ENCODE measurements at places on chromosomes 5 and 9. TPM values are rescaled to one million over a fixed set of nuclear protein-coding genes. Genes with fewer than 3 reads are reported as not detected.

- no peak overlapping the region for H3K4me3 ChIP-seq
- no peaks in the 10 kb centered on the region for H3K27me3 ChIP-seq
- H3K27ac ChIP-seq: no peak overlapping the region
- no peaks in the 10 kb centered on the region for H3K36me3 ChIP-seq
- H3K4me1 ChIP-seq: no peaks in the 10 kb centered on the region
Observed at GRCh38 chr9:92680166-92681119, 10.5 kb upstream of the IPPK start.

JAKMIP2 gene
- 2.9 TPM for total RNA-seq

EIF4EBP3 gene
- total RNA-seq: 11.8 TPM

PCDHA1 gene
- total RNA-seq: not detected

CATSPER3 gene
- 0.37 TPM for total RNA-seq
